ENCODE measurements at places on chromosomes 13 and 19.

DNA sequence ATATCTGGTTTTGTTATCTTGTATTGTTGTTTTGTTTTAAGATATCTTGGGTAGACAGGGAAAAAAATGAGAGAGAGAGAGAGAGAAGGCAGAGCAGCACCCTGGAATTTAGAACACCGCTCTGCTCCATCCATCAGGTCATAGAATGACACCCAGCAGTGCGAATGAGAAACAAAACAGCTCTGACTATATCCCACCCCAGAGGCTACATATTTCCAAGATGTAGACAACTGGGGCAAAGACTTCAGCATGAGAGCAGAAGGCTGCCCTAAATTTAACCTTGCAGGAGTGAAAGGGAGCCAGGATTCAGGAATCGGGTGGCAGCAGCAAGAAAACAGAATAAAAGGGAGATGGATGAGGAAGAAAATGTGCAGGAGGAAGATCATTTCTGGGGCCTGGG lies 46.5 kb downstream of the TNFSF13B start:
- no peak for DNase-seq

- no peak for DNase-seq
These were observed 17.1 kb downstream of the NWD1 start for GRCh38 chr19:16736709-16737108.

DNA sequence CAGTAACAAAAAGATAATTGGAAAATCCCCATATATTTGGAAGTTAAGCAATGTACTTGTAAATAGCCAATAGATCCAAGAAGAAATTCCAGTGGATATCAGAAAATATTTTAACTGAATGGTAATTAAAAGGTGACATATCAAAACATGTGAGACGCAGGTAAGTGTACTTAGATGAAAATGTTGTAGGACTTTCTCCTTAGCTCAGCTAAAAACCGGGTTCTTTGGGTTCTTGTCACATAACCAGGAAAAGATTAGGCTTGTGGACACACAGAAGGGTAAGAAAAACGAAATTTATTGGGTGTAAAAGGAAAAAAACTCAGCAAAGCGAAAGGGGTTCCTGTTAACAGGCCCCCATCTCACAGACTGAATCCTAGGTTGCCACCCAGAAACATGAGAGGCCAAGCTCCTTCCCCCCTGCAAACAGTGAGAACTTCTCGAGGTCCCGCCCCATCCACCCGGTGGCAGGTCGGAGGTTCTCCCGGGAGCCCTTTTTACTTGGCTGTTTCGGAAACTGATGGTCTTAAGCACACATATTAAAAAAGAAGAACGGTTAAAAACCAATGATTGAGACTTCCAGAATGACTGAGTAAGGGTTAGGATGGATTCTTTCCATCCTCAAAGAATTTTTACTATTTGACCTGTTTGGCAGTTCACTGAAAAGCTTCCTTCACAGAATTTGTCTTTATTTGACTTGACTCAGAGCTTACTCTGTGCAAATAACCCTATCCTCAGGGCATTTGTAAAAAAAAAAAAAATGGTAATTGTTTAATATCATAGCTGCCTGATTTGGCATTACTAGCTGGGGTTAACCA lies 3.1 kb upstream of the CCDC70 start:
- no peak for DNase-seq

DNA sequence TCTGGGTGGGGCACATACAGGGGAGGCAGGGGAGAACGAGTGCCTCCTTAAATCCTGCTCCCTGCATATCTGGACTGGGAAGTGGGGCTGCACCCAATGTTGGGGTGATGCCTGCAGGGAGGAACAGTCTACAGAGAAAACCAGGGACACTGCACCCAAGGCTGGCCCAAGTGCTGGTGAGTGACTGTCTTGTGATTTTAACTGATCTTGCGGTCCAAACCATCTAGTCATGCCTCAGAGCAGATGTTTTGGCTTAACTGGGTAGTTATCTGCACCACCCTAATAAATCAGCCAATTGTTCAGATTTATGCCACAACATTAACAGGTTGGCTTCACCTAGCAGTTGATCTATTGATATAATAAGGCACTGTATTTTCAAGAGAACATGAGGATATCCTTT lies 219.2 kb upstream of the IRS2 start:
- DNase-seq = no peak

DNA sequence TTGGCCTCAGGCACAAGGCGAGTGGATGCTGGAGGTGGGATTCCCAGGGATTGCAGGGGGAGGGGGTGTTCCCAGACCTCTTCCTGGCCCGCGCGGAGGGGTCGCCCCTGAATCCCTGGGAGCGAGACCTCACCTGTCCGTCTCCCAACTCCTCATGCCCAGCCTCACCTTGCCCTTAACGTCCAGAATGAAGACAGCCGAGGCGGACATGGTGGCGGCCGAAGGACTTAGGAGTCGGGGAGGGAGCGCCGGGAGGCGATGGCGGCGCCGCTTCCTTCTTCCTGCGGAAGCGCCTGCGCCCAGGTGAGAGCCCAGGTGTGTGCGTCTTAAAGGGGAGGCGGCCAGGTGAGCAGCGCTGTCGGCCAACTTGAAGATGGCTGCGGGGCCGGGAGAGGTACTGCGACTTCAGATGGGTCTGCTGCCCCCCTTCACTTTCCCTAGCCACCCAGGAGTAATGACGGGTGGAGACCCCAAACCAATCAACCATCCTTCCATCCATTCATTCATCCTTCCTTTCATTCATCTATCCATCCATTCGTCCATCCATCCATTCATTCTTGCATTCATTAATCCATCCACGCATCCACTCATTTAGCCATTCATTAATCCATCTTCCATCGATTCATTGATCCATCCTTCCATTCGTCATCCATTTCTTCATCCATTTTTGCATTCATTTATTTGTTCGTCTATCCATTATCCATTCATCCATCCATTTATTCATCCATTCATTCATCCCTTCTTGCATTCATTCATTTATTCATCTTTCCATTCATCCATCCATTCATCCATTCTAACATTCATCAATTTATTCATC lies at the start of gene AP1M2:
Gene AP1M2, minus strand, starts transcription at position 291 of the 817 bp plus-strand sequence. Its CDS starts 81 bp downstream, at position 210.
- DNase-seq = no peak

- DNase-seq = no peak
These were observed 6.0 kb downstream of the PEX11G start for GRCh38 chr19:7482584-7483439.

GRCh38 chr19:1340681-1341469 lies 42.8 kb upstream of the NDUFS7 start:
- no peak for DNase-seq

DNA sequence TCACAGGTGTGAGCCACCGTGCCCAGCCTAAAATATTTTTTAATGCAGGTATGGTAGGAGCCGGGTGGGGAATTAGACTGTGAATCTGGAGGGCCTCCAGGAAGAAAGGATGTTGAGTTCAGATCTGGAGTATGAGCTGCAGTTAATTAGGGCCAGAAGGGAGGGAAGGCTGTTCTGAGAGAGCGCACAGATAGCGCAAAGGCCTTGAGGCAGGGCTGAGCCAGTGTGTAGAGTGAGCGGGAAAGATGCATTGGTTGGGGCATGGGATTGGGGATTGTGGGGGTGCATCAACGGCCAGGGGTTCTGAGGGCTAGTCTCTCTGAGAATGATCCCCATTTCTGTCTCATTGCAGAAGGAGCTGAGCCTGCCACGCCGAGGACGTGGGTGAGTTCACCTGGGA lies 9.7 kb downstream of the MAST3 start:
- no peak for DNase-seq
